ENCODE measurements at places on chromosomes 2 and 18.

GRCh38 chr2:214856137-214856536 lies 46.7 kb upstream of the BARD1 start:
- DNase-seq = no peak

GRCh38 chr18:5195656-5196055 lies 1.4 kb downstream of the AKAIN1 start:
- no peak for DNase-seq

DNA sequence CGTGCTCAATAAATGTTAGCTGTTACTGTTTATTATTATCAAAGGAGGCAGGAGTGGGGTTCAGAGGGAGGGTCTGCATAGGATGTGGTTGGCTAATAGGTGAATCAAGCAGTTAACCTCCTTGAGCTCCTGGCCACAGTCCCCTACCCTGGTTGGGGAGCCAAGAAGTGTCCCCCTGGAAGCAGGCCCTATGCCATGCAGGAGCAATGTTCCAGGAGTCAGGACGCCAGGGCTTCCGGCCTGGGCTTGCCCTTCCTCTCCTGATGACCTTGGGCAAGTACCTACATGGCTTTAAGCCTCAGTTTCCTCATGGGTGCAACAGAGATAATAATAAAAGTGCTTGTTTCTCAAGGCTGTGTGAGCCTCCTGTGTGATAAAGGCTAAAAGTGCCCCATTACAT lies 84.9 kb downstream of the DYSF start:
- DNase-seq = no peak

DNA sequence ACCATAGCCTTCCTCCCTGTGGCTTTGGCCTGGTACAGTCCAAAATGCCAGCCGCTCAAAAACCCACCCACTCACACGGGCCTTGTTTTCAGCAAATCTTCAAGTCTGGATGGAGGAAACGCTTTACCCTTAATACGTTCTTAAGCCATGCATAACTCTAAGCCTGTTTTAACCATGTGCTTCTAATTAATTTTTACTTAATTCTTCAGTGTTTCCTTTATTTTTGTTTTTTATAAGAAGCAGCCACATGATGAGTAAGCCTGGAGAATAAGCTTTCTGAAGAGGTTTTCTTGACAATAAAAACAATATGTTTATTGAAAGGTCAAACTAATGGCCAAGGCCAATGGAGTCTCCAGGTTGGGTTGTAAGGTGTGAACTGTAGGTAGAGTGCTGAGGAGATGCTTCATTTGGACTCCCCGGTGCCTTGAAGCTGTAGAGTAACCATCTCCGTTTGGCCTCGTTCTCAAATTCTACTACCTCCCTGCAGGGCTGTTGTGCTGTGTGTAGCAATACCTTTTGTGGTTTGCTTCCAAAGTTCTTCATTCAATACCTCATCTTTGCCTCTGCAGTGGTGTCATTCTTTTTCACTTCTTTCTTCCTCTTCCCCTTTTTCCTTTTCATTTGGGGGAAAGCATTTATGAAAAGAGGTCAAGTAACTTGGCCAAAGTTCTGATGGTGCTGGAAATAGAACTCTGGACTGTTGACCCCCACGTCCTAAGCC lies 113.7 kb downstream of the PRKCE start:
- DNase-seq = no peak

GRCh38 chr2:4976407-4976806 lies 715.8 kb upstream of the SOX11 start:
- DNase-seq = no peak

GRCh38 chr2:134782107-134782506 lies 56.3 kb upstream of the ACMSD start:
- no peak for DNase-seq

DNA sequence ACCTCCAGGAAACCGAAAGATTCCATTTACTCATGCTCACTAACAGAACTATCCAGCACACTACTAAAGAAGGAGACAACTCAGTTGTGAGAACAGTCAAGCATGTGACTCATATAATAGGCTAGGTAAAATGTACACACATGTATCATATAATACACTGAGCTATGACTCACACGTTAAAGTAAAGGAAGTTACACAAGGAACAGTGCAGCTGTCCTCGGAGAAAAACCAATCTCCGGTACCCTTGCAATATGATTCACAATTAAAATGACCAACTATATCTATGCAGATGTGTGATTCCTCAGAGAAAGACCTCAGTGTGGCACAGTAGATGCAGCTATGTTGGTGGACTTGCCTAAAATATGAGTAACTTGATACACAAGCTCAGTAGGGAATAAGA lies 76.5 kb downstream of the STRN start:
- peak; percentile 89 for DNase-seq

DNA sequence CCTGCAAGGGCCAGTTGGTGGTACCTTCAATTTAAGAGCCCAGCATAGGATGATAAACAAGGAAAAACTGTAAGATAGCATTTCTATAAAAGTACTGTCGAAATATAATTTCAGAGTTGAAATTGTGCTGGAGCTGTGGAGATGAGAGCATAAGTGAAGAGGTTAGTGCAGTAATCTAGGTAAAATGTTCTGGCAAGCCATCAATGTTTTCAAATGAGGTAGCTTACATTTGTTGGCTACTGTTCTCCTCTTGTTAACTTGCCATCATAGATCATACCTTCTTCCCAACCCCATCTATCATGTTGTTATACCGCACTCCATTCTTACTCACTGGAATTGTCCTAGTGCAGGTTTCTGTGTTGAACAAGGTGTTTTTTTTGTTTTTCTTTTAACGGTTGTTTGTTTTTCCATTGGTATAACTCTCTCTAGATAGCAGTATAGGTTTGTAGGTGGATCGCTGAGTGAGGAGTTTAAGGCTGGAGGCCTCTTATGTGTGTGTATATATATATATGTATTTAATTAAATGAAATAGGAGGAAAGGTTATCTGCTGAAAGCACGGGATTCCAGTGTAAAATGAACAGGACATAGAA lies 40.5 kb downstream of the EHBP1 start:
- DNase-seq = no peak

GRCh38 chr2:22907330-22907729 lies 477.6 kb upstream of the KLHL29 start:
- no peak for DNase-seq

DNA sequence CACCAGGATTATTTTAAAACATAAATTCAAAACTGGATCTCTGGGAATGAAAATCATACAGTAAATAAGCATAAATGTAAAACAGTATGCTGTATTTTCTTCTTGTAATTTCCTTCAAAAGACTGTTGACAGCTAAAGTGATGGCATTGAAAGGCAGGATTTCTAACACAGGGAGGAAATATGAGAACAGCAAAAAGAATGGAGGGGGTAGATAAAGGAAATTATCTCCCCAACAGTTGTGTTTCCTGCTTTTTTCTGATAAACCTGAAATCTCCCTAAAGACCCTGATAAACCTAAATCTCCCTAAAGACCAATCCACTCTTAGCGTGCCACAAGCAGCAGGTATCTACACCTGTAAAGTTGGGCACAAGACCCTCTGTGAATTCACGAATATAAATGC lies 50.8 kb downstream of the PIAS2 start:
- no peak for DNase-seq

- no peak for DNase-seq
Measured at GRCh38 chr2:217956586-217957457, 46.0 kb downstream of the TNS1 start.

DNA sequence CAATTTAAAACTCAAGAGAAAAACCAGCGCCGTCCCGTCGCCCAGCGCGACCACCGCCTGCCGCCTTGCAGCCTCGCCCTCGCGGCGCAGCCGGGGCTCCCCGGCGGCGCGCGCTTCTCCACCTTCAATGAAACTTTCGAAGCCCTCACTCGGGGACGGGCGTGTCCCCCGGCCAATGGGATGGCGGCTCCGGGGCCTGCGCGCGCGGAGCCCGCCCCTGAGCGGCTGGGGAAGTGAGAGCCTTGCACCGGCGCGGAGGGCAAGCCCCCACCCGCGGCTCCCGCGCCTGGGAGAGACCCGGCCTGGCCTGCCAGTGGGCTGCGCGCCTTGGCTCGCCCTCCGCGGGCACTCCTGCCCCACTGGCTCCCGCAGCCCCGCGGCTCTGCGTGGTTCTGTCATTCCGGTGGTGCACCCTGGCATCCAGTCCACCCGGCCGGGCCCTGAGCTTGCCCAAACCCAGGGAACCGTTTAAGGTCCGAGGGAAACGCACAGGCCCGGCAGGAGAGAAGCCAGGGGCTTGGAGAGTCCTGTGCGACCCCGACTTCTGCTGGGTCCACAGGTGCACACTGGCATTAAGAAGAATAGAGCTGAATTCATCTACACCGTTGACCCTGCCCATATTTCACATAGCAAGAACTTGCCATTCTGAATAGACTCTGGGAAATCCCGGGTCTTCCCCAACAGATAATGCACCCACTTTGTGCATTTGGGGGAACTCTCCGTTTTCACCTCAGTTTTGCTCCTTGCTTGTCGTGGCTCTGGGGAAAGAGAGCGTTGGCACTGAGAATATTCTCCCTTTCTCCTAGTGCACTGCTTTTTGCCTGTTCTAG lies at the start of gene PIEZO2:
PIEZO2 (minus strand) TSS at position 129 of the 830 bp plus-strand sequence. CDS start 981 bp downstream, outside the sequence.
- peak; percentile 40 for DNase-seq

Data from fibroblast of skin of left biceps (primary cell).